Stimulated activated CD4-positive, alpha-beta T cell treated with anti-CD3 and anti-CD28 coated beads, TNF-alpha, amount 100 ng/mL, for 1 hour (primary cell): ENCODE measurements at places on chromosomes 7 and 10.

DNA sequence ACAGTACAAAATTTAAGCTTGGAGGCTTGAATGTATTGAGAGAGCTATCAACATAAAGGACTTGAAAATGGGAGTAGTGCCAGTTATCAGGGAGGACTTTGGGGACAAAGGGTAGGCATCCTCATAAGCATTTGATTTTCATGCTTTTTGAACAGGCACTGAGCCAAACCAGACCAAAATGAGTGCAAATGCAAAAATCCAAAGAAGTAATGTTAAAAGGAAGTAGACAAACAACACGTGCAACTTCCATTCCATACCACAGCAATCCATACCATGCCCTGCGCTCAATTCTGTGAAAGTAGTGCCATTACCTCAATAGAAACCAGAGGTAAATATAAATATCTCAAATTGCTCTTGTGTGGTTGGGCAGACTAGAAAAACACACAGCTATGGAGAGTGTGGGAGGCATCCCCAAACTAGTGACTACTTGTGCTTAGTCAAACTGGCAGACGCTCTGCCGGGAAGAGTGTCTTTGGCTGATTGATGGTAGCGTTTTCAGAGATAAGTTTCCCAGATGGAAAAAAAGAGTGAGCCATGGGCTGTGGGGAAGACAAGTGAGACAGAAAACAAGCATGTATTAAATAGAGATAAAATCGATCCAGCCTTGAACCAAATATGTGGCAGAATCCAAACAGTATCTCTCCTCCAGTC, 161.5 kb downstream of the CREB5 start:
- DNase-seq = no peak

GRCh38 chr10:129048513-129048912, 418.5 kb upstream of the MGMT start:
- no peak for DNase-seq

DNA sequence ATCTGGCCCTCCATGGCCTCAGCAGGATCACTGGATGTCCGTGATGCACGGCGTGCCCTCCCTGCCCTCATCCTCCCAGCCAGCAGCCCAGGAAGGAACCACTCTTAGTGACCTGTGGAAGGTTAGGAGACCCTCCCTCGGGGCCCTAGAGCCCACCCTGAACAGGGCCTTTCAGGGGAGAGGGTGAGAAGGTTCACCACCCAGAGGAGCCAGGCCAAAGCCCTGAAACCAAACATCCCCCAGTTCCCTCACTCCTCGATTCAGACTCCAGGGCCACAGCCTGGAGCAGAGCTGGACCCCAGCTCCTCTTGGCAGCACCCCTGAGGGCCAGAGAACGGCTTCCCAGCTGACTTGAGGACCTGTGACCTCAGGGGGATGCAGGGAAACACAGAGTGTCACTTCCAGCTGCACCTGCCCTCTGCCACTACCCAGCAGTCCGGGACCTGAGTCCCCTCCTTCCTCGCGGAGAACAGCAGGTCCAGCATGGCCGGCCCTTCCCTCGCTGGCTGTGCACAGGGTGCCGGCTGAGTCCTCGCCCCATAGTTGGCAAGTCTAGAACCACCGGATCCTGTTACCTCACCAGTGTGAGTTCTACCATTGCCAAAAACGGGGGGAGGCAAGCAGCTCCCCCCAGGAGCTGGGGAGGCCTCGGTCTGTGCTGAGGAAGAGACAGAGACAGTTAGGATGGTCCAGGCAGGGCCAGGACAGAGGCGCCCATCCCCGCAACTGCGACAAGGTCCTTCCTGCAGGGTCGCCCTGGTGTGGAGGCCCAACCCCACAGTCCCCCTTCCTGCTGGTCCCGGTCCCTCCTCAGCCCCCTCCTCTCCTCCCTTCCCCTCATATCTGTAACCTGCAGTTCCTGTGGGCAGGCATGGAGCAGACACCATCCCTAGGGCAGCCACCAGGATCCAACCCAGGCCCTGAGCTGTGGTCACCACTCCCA, 158.6 kb downstream of the NRF1 start:
- no peak for DNase-seq

DNA sequence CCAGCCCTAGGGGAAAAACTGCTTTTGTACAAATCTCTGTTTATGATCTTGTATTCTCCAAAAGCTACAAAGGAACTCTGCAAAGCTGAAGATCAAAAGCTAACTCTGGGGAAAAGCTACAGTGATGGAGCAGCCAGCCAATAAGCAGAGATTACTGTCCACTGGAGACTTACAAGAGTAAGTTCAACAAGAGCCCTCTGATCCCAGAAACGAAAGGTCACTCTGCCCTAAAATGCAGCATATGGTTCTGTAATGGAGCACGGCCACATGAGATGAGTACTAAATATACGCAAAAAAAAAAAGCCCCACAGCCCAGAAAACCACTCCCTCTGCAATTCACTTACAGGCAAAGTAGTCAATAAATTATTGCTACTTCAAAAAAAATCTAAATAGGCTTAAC, 60.1 kb downstream of the ERCC6 start:
- no peak for DNase-seq

DNA sequence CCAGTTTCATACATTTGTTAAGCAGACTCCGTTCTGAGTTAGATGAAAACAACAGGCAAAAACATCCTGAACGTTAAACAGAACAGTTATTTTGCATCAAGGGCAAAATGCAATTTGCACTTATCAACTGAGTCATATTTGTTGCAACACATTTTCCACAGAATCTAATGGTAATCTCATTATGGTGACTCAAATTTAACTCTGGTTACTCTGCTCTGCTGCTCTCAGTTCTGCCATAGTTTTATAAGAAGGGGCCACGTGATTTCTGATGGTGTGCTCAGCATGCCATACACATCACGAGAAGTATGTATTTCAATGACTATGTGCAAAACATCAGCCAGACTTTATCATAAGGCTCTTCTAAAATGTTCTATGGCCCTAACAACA, 148.8 kb downstream of the CHCHD3 start:
- no peak for DNase-seq

GRCh38 chr7:106617860-106618259, 43.1 kb downstream of the CCDC71L start:
- DNase-seq = no peak

DNA sequence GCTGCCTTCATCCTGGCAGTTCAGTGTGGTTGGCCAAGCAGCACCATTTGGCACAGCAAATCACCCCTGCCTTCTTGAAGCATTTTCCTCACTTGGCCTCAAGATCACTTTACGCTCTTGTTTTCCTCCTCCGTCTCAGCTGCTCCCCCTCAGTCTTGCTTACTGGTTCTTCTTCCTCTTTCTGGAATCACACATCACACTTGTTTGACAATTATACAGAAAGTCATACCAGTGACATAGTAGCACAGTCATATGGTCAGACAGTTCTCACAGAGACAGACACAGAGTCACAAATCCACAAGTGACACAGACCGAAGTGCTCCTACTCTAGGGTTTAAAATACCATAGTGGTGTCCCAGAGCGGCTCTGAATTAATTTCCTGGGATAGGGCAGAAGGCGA, 43.8 kb upstream of the ARL4A start:
- no peak for DNase-seq
